ENCODE measurements at places on chromosomes 6 and 20.

DNA sequence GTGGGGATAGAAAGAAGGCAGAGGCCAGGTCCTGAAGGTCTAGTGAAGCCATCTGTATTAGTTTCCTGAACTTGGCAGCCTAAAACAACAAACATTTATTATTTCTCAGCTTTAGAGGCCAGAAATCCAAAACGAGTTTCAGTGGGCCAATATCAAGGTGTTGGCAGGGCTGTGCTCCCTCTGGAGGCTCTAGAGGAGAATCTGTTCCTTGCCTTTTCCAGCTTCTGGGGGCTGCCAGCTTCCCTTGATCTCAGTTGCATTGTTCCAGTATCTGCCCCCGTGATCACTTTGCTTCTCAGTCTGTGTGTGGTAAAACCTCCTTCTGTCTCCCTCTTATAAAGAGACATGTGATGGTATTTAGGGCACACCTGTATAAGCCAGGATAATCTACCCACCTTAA lies 82.4 kb downstream of the MAFB start:
- DNase-seq: no peak

DNA sequence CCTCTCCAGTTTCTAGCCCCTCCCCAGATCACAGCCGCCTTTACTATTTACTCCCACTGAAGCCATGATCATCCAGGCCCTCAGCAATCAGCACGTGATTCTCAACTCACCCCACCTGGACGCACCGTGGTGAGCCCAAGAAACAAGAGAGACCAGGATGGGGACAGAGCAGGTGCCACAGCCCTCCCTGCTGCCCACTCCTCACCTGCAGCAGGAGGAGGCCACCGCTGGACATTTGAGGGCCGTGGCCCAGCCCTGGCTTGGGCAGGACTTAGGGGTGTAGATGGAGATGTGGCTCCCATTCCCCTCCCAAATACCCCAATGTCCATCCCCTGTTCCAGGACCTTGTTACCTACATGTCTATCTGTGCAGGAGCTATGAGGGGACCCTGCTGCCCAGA lies 20.3 kb downstream of the HLA-F start:
- DNase-seq: no peak

DNA sequence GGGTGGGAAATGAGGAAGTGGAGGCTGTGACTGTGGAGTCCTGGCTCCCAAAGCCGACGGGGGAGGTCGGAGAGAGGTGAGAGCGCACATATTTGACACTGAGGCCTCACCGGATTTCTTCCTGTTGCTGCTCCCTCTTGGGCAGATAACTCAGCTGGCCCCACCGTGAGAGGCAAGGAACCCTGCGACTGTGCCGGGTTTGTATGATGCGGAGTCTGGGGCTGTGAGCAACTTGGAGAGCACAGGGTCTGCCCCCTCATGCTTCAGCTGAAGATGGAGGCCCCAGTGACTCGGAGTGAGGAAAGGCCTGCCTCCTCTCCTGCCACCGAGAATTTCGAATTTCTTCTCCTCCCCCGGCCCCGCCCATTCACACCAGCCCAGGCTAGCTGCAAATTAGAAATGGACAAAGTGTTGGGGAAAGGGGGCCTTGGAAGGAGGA lies 160.6 kb downstream of the GRM4 start:
- DNase-seq: no peak

DNA sequence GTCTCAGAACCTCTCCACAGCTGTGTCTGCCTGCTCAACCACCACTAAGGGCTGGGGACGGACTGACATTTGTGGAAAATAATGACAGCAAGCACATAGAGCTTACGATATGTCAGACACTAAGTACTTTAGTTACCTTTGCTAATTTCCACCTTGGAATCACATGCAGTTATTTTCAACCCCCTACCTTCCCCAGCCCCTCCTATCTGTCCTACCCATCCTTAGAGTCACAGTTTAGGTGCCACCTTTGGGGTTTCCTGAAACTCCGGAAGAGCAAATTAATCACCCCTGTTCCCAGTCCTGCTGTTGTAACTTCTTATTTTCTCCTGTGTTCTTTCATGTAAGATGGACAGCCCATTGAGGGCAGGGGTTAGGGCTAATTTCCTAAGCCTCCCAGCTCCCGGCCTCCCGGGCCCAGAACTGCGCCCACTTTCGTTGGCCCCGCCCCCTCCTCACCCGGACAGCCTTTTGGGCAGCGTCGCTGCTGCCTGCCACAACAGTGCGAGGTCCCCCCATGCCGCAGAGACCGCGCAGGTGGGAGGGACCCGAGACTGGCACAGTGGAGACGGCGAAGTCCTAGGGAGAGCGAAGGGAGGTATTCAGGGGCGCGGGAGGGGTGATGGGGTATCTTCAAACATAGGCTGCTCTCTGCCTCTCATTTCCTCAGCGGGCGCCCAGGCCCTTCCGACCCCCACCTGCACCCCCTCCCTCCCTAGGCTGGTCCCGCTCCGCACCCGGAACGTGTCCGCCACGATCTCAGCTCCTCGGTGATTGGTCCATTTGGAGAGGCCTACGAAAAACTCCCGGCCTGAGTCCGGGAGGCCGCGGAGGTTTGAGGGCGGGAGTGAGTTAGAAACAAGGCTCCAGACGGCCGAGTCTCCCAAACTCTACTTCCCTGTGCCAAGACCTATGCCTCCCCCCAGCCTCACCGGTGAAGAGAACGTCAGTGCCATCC lies 1.1 kb downstream of the DDAH2 start:
- no peak for DNase-seq

DNA sequence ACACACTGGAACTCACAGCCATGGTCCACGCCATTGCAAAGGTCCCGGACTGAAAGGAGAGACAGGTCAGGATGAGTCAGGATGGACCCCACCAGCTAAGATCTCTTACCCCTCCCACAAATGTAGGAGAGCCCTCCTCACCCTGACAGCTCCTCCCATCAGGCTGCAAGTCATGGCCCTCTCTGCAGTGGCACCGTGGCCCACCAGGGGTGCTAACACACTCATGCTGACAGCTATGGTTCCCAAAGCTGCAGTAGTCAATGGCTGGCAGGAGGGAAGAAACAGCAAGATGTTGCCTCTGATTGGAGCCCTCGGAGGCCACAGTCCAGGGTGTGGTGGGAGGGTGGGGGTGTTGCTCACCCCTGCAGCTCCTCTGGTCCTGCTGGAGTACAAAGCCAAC lies 5.7 kb upstream of the RBPJL start:
- no peak for DNase-seq

GRCh38 chr6:2741756-2742155 lies 9.0 kb downstream of the MYLK4 start:
- no peak for DNase-seq

GRCh38 chr20:22866812-22867341 lies 168.2 kb upstream of the SSTR4 start:
- peak; percentile 20 for DNase-seq

GRCh38 chr20:41958391-41958790 lies 340.2 kb upstream of the CHD6 start:
- DNase-seq: no peak

DNA sequence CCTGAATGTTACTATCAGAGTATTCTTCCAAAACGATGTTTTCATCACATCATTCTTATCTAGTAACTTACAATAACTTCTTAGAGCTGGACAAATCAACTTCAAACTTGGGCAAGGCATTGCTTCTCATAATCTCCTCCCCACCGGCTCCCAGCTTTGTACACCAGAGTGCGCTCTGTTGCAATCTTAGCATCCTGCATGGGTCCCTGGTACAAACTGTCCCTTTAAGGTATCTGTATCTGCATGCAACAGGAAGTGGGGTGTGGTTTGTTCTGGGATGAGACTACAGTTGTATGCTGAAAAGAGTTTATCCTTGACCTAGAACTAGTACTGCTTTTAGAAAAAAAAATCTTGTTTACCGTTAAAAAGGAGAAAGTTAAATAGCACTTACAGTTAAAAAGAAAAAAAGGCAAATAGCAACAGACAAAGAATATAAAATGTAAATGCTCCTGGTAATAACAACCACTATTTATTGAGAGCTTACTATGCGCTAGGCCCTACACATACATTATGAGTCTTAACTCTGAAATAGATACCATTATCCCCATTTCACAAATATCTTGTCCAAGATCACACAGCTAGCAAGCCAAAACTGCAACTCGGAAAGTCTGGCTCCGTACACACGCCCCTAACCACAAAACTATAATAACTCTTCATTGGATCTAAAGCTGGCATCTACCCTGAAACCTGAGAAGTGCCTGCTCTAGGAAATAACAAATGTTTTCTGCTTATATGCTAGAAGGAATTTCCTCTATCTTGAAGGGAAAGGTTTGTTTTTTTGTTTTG lies 9.8 kb upstream of the HECA start:
- peak; percentile 62 for DNase-seq

- DNase-seq: no peak
Observed at GRCh38 chr20:62823688-62824475, 7.0 kb downstream of the COL9A3 start.

GRCh38 chr20:50192364-50193198 lies 2.0 kb downstream of the CEBPB start:
- peak; percentile 95 for DNase-seq

- DNase-seq: no peak
Observed at GRCh38 chr6:124991764-124992295, 29.6 kb downstream of the RNF217 start.

GRCh38 chr6:135115411-135115810 lies 60.8 kb upstream of the HBS1L start:
- DNase-seq: no peak

- peak; percentile 12 for DNase-seq
Observed at GRCh38 chr20:18443886-18444285, 22.9 kb downstream of the DZANK1 start.

DNA sequence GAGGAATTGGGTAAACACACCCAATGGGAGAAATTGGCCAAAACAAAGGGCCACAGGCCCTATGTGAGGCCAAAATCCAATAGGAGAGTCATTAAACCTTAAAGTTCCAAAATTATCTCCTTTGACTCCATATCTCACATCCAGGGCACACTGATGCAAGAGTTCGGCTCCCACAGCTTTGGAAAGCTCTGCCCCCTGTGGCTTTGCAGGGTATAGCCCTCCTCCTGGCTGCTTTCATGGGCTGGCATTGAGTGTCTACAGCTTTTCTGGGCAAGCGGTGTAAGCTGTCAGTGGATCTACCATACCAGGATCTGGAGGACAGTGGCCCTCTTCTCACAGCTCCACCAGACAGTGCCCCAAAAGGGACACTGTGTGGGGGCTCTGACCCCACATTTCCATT lies 160.5 kb downstream of the ADGRG6 start:
- DNase-seq: no peak

GRCh38 chr20:59453759-59454560 lies 150.4 kb upstream of the PHACTR3 start:
- no peak for DNase-seq

GRCh38 chr6:36127462-36128016 lies 2.8 kb upstream of the MAPK13 start:
- peak; percentile 43 for DNase-seq

DNA sequence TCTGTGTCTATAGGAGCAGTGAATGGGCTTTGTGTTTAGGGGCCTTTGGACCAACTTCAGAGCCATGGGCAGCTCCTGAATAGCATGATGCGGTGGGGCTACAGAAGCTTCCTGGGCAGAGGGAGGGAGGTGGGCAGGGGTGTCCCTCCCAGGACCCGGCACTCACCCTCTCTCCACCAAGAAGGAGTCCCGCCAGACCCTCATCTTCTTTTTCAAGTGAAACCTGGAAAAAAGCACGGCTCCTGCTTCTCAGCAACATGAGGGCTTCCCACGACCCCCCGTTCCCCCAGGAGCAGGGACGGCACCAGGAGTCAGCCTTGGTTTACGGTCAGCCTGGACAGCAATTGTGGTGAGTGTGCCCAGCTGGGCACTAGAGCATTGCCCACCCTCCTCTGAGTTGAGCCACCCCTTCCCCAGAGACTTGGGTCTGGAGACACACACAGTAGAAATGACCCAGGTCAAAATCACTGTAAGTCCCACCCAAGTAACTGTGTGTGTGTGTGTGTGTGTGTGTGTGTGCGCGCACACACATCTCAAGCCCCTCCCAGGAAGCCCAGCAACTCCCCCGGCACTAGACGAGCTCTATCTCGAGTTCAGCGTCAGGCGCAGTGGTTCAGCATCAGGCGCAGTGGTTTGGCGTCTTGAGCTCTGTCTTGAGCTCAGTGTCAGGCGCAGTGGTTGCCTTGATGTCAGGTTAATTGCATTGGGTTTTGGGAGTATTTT lies 108.2 kb downstream of the SULF2 start:
- no peak for DNase-seq

GRCh38 chr6:31493875-31494694 lies 3.9 kb upstream of the MICB start:
- DNase-seq: peak; percentile 63

DNA sequence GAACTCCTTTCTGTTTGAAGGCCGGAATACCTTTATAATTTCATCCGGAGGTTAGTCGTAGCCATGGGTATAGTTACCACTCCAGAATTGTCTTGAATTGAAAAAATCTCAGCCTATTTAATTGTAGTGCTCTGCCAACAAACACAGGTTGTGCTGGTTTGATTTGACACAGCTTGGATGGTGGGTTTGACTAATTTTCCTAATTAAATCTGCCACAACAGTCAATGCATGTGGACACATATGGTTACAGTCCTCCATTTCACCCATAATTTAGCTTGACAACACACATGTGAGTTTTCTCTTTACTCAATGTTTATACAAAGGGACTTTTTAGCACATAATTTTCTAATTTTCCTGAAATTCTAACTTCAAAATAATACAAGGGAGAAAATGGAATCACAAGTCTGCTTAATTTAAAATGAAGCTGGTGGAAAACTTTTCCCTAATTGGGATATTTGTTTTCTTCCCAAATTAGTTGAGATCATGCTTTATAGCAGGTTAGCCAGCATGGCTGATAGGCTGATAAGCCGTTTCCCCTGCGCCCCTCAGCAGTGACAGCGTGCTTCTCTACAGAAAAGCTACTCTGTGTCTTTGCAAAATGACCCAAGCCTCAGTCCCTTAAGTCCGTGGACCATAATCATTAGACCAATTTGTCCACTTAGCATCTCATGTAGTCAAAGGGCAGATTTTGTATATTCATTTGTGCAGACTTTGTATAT lies 463.5 kb upstream of the FLRT3 start:
- DNase-seq: no peak

GRCh38 chr20:5100684-5101347 lies 18.9 kb downstream of the PCNA start:
- DNase-seq: peak; percentile 51

DNA sequence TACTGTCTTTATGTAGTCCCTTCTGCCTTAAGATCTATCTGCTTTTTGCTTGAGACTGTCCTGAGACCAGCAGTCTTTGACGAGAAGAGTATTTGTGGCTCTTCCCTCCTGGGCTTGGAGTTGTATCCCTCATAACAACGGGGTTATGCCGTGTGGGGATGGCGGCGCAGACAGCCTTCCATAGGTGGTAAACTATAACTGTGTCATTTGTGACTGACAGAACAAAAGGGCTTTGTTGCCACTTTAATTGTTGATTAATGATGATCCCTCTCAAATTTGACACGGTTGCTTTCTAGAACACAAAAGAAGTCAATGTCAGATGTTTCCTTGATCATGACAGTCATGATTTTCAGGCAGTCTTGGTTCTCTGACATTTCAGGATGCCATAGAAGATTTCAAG lies 196.6 kb downstream of the JARID2 start:
- DNase-seq: no peak

- peak; percentile 6 for DNase-seq
Observed at GRCh38 chr6:95099410-95099809, 477.9 kb upstream of the MANEA start.

GRCh38 chr20:52342913-52343312 lies 151.3 kb upstream of the ZFP64 start:
- no peak for DNase-seq
